ENCODE measurements at places on chromosomes 5 and 9. TPM values are rescaled to one million over a fixed set of nuclear protein-coding genes. Genes with fewer than 3 reads are reported as not detected.

GRCh38 chr5:58440901-58441460 is 18.9 kb downstream of the PLK2 start:
- no peak overlapping the region for H3K4me3 ChIP-seq
- DNase-seq = peak; percentile 15
- H3K27ac ChIP-seq = no peak overlapping the region
- no peaks in the 10 kb centered on the region for H3K27me3 ChIP-seq
- no peaks in the 10 kb centered on the region for H3K36me3 ChIP-seq

DNA sequence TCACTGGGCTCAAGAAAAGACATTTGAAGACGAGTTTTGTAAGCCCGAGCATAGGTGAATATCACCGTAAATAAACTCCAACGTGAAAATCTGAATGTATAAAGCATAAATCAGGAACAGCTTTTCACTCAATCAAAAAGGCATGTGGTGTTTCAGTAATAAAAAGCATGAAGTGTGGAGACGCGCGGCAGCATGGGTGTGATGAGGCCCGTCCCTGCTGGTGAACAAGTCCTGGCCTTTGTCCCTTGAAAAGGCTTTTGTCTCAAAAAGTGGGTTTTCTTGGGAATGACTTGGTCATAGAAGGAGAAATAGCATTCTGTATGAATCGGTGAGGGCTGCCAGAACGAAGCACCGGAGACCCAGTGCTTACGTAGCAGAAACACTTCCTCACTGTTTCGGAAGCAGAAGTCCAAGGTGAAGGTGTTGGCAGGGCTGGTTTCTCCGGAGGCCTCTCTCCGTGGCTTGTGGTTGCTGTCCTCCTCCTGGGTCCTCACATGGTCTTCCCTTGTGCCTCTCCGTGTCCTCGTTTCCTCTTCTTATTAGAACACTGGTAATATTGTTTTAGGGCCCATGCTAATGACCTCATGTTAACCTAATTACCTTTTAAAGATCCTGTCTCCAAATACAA is 24.9 kb downstream of the ROPN1L start:
- H3K4me3 ChIP-seq = peak overlapping the region; percentile 34
- H3K4me1 ChIP-seq = peaks cover 25% of the 10 kb centered on the region
- H3K27ac ChIP-seq = peak overlapping the region; percentile 68
- H3K36me3 ChIP-seq = no peaks in the 10 kb centered on the region
- no peaks in the 10 kb centered on the region for H3K27me3 ChIP-seq

- H3K4me1 ChIP-seq = 0 out of 2 replicates have a peak, but pooled peaks cover 4% of the 10 kb centered on the region
- no peak overlapping the region for H3K27ac ChIP-seq
- H3K36me3 ChIP-seq = no peaks in the 10 kb centered on the region
- no peak overlapping the region for H3K4me3 ChIP-seq
- DNase-seq = no peak
Measured at GRCh38 chr5:107408564-107408963, 262.2 kb downstream of the EFNA5 start.

DNA sequence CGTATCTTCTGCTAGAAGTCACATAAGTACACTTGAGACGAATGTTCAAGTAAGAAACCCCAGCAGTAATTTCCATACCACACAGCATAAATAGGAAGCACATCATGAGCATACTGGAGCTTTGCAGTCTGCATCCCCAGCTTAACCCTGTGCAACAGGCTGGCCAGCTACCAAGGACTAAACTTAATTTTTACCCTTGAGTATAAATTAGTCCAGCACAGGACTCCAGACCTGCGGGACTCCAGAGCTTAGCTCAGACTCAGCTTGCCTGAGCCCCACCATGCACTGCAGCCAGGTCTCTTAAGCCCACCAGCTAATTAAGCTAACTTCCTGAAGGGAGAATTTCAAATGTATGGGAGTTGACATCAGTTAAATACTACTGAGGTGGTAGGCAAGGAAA is 491.0 kb downstream of the ARHGEF28 start:
- H3K27me3 ChIP-seq = no peaks in the 10 kb centered on the region
- H3K27ac ChIP-seq = no peak overlapping the region
- no peak for DNase-seq

CACNA1B gene
- total RNA-seq = not detected

GRCh38 chr5:171806976-171807747 is 21.5 kb downstream of the SMIM23 start:
- H3K27me3 ChIP-seq = peaks cover 52% of the 10 kb centered on the region
- H3K27ac ChIP-seq = no peak overlapping the region
- DNase-seq = peak; percentile 53
- peaks cover 7% of the 10 kb centered on the region for H3K4me1 ChIP-seq
- H3K36me3 ChIP-seq = no peaks in the 10 kb centered on the region
- no peak overlapping the region for H3K4me3 ChIP-seq

DNA sequence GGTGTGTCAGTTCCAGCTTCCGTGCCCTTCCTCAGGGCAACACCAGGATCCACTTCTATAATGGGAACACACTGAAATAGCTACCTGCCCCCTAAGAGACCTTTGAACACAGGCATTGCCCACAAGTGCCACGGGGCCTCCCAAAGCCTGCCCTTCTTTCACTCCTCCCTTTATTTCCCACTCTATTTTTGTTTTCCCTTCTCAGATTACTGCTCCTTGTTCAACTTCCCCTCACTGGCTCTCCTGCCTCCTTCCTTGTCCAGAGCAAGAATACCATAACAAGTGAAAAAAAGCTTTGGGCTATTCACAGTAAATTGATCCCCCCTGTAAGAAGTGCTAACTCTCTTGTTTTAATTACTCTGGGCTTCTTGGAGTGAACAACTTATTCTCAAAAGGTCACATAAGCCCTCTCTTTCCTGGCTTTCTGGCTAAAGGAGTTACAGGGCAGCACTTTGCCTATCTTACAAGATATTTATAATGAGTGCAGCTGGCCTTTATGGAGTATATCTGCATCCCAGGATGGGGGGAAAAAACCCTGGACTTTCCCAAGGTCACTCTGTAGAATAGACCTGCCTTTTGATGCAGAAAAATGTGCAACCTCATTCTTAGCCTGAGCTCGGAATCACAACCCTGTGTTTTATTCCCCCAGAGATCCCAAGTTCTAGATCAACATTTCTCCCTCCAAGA is 11.3 kb downstream of the CTXN3 start:
- H3K4me3 ChIP-seq = no peak overlapping the region
- H3K4me1 ChIP-seq = no peaks in the 10 kb centered on the region
- no peak overlapping the region for H3K27ac ChIP-seq
- DNase-seq = no peak
- no peaks in the 10 kb centered on the region for H3K36me3 ChIP-seq

GRCh38 chr5:75113354-75114113 is 61.2 kb upstream of the GCNT4 start:
- no peak overlapping the region for H3K27ac ChIP-seq
- H3K4me1 ChIP-seq = no peaks in the 10 kb centered on the region
- no peak overlapping the region for H3K4me3 ChIP-seq
- H3K36me3 ChIP-seq = no peaks in the 10 kb centered on the region
- no peak for DNase-seq

GRCh38 chr5:179118756-179119414 is 58.7 kb downstream of the ZNF354C start:
- H3K4me1 ChIP-seq = no peaks in the 10 kb centered on the region
- no peak overlapping the region for H3K27ac ChIP-seq
- no peak for DNase-seq
- no peaks in the 10 kb centered on the region for H3K27me3 ChIP-seq
- no peaks in the 10 kb centered on the region for H3K36me3 ChIP-seq

DNA sequence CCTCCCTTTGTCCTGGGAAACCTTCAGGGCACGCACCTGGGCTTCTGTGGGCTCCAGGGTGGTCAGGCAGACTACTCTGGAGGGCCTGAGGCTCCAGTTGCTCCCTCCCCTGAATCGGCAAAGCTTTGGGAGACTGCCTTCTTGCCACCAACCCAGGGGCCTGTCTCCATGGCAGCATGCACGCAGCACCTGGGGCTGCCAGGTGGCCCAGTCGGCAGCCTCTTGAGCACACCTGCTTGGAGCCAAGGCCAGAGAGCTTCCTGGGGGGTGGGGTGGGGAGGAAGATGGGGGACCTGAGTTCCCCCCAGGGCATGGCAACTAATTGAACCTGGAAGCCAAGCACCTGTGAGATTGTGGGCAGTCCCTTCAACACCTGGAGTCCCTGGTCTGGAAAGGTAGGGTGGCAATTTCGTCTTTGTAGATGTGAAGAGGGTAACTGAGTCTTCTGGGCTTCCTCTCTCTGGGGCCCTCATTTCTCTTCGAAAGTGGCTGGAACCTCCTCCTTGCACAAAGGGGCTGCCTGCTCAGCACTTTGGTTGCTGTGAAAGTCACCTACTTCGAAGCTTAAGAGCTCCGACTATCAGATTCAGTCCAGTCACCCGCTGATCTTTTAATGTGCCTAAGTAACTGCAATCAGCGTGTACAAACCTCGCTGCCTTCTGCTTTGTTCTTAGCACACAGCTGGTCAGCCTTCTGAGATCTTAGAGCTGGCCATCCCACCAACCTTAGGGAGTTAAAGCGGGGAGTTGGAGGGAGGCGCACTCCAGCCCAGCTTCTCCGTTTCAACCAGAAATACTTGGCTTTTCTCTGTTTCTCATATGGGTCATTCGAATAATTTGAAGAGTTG is 4.0 kb downstream of the RNF183 start:
- H3K4me1 ChIP-seq = no peaks in the 10 kb centered on the region
- H3K27ac ChIP-seq = no peak overlapping the region
- H3K36me3 ChIP-seq = no peaks in the 10 kb centered on the region
- no peak for DNase-seq
- no peak overlapping the region for H3K4me3 ChIP-seq

GRCh38 chr9:98281281-98281680 is 25.8 kb upstream of the TBC1D2 start:
- H3K4me1 ChIP-seq = no peaks in the 10 kb centered on the region
- H3K4me3 ChIP-seq = no peak overlapping the region
- H3K36me3 ChIP-seq = no peaks in the 10 kb centered on the region
- no peak overlapping the region for H3K27ac ChIP-seq

TPM2 gene
- total RNA-seq = 7.0 TPM

- peaks cover 48% of the 10 kb centered on the region for H3K27me3 ChIP-seq
- no peaks in the 10 kb centered on the region for H3K36me3 ChIP-seq
- DNase-seq = no peak
Measured at GRCh38 chr5:115723220-115723619, 93.2 kb downstream of the CDO1 start.

NACC2 gene
- total RNA-seq = 16.5 TPM

HMMR gene
- total RNA-seq = 74.6 TPM

GDA gene
- total RNA-seq = not detected

PCDHA11 gene
- total RNA-seq = not detected

- no peak for DNase-seq
- H3K4me1 ChIP-seq = no peaks in the 10 kb centered on the region
- H3K27me3 ChIP-seq = no peaks in the 10 kb centered on the region
- H3K36me3 ChIP-seq = no peaks in the 10 kb centered on the region
- H3K27ac ChIP-seq = no peak overlapping the region
Measured at GRCh38 chr5:98957307-98957706, 28.5 kb upstream of the CHD1 start.

- no peaks in the 10 kb centered on the region for H3K36me3 ChIP-seq
- no peaks in the 10 kb centered on the region for H3K27me3 ChIP-seq
- H3K4me3 ChIP-seq = no peak overlapping the region
- H3K4me1 ChIP-seq = no peaks in the 10 kb centered on the region
Measured at GRCh38 chr9:13175732-13176131, 103.8 kb downstream of the MPDZ start.

MYOT gene
- not detected for total RNA-seq

WHRN gene
- 15.3 TPM for total RNA-seq

DNA sequence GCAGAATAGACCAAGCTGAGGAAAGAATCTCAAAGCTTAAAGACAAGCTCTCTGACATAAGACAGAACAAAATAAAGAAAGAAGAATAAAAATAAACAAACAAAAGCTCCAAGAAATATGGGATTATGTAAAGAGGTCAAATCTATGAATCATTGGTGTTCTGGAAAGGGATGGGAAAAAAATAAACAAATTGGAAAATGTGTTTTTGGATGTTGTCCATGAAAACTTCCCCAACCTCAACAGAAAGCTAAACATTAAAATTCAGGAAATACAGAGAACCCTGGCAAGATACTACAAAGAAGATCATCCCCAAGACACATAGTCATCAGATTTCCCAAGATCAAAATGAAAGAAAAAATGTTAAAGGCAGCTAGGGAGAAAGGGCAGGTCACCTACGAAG is 662.0 kb upstream of the CDH18 start:
- H3K27me3 ChIP-seq = no peaks in the 10 kb centered on the region
- no peak overlapping the region for H3K4me3 ChIP-seq
- no peaks in the 10 kb centered on the region for H3K4me1 ChIP-seq
- H3K27ac ChIP-seq = no peak overlapping the region
- no peak for DNase-seq
- H3K36me3 ChIP-seq = no peaks in the 10 kb centered on the region

DNA sequence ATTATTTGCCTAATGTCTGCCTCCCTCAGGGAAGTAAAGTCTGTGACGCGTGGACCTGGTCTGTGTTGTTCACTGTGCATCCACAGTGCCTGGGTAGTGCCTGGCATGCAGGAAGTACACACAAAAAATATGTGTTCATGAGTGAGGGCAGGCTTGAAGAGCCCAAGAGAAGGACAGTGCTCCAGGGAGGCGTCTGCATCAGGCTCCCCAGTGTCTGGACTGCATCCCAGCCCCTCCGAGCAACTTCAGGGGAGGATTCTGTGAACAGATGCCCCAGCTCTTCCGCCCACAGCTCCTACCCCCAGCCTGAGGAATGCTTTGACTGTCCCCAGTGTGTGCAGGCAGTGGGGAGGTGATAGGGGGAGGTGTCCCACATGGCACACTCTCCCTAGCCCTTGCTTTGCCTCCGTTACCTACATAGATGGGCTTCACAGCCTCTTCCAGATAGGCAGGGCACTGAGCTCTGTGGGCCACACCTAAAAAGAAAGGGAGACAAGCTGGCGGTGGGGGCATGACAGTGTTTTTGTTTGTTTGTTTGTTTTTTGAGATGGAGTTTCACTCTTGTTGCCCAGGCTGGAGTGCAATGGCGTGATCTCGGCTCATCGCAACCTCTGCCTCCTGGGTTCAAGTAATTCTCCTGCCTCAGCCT is 25.4 kb downstream of the IRF1 start:
- no peak overlapping the region for H3K27ac ChIP-seq
- no peaks in the 10 kb centered on the region for H3K27me3 ChIP-seq
- H3K4me3 ChIP-seq = no peak overlapping the region
- H3K4me1 ChIP-seq = peaks cover under 1% of the 10 kb centered on the region
